NCI-H2171 (cell line): ENCODE measurements at places on chromosomes 16 and 17.

DNA sequence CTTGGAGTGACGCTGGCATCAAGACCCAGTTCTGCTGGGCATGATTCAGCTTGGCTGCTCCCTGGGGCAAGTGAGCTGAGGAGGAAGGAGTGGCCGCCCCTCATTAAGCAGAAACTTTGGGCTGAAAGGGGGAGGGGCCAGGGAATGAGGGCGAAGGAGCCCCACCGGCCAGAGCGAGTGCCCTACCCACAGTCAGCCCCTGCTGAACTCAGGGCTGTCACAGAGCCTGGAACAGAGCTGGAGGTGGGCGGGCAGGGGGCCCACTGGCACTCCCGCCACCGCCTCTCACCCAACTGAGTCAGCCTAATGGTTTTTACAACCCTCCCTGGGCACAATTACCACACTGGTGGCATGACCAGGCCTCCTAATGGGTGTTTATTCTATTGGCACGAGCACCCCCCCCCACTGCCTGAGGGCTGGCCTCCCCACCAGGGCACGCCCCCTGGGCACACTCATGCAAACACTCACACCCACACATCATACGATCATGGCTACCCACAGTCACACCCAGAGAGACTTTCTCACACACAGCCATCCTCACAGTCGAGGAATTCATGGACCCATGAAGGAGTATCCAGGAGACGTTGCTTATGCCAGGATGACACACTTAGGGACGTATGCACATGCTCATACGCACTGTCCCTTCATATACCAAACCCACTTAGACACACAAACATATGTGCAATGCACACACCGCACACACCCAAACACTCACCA, 19.2 kb downstream of the UNC119 start:
- no peak for DNase-seq

DNA sequence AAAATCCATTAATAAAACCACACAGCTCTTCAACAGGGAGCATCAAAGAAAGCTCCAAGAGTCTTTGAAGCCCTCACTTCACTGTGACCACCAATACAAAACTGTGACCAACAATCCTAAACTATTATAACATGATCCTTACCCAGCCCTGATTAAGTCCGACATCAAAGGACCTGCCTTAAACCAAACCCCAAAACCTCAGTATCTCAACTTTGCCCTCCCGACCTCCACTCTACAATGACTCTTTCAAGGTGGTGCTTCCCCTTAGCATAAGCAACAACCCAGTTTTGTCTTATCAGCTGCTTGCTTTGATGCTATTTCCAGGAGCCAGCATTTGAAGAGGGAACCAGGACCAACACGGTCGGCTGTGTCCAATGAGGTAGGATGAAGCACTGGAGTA, 8.5 kb upstream of the PRSS22 start:
- DNase-seq, result no peak

DNA sequence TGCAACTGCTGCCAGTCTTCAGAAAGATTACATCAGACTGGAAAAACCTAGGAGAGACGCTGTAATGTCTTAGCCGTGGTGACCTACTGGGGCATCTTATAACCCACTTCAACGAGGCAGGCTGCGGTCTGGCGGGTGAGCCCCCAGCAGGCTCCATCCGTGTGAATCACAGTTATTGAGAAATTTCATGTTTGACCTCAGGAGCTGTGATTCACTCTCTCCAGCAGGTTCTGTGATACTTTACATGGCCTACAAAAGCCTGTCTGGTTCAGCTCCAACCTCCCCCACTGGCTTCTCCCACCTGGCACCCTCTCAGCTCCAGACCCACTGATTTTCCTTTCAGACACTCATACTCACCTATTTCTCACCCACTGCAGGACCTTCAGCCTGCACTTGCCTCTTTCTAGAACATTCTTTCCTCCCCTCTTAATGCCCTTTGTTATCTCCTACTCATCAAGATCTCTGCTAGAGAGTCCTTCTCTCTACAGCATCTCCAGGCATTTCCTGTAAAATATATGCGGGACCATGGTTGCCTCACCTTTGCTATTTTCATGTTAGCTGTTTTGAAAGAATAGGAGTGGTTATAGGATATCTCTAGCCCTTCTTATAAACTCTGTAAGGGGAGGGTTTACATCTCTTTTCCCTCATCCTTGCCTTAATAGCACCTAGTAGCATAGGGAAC, 227.9 kb downstream of the MAF start:
- DNase-seq, result no peak

- DNase-seq, result no peak
These were observed 1.6 kb downstream of the ASIC2 start for GRCh38 chr17:33291248-33292200.

GRCh38 chr16:1152123-1152638, 725 bp upstream of the CACNA1H start:
- DNase-seq, result no peak

GRCh38 chr16:12690024-12690423, 113.7 kb downstream of the CPPED1 start:
- DNase-seq, result no peak

- DNase-seq, result no peak
These were observed 17.7 kb downstream of the GLP2R start for GRCh38 chr17:9843152-9844010.

DNA sequence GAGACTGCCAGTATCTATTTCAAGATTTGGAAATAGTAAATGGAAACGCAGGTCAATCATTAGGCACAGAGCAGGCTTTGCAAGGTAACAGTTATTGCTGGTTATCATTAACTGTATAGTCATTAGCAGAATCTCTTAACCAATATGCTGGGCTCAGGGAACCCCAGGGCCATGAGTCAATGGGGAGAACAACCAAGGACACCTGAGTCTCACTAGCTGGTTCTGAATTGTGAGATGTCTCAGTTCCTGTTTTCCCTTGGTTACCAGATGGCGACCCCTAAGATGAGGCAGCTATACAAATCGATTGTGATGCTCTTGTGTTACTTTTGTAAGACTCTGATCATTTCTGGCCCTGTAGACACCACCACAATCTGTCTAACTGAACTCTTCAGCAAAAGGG, 385.3 kb downstream of the HAPSTR1 start:
- no peak for DNase-seq

DNA sequence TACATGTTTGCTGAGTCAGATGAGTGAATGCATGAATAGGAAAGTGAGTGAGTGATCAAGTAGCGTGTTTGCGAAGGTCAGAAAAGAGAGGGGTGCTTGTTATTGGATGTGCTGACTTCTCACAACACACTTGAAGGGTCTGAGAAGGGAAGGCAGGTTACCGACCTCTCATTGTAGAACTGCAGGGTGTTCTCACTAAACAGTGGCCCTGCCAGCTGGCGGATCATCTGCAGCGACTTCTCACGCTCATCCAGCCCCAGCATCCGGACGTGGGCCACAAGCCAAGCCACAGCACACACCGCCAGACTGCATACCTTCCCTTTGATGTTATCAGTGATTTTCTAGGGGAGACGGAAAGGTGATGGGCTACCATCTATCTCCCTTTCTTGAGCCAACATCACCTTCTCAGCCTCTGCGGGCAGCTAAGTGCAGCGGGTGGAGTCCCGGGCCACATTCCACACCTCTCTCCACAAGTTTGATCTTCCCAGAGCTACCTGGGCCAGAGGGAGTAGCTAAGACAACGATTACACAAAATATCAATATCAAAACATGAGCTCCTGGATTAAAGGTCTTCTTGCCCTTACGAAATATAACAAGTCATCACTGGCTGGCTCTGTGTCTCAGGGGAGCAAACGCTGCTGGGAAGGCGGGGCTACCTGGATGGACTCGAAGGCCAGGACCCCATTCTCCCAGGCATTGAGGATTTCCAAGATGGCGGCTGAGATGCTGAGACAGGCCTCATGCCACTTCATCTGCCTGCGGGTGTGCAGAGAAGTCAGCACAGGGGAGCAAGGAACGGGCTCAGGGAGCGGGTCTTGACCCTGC, 11.0 kb downstream of the CSF3 start:
- DNase-seq, result no peak
